ENCODE measurements at places on chromosomes 11 and 22. TPM values are rescaled to one million over a fixed set of nuclear protein-coding genes. Genes with fewer than 3 reads are reported as not detected.

DNA sequence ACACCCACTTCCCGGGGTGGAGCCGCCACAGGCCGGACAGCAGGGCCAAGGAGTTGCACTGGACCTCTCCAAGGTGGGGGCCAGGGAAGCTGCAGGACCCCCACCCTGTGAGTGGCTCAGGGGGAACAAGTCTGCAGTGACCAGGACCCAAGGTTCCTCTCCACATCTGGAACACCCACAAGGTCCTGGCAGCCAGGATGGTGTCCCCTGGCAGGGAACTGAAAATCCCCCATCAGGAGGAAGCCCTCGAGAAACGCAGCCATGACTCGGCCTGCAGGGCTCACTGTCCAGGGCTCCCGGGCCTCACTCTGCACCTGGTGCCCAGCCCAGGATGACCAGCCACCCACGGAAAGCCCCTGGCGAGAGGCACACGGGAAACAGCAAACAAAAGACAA is 11.5 kb downstream of the RNH1 start:
- DNase-seq = no peak

DNA sequence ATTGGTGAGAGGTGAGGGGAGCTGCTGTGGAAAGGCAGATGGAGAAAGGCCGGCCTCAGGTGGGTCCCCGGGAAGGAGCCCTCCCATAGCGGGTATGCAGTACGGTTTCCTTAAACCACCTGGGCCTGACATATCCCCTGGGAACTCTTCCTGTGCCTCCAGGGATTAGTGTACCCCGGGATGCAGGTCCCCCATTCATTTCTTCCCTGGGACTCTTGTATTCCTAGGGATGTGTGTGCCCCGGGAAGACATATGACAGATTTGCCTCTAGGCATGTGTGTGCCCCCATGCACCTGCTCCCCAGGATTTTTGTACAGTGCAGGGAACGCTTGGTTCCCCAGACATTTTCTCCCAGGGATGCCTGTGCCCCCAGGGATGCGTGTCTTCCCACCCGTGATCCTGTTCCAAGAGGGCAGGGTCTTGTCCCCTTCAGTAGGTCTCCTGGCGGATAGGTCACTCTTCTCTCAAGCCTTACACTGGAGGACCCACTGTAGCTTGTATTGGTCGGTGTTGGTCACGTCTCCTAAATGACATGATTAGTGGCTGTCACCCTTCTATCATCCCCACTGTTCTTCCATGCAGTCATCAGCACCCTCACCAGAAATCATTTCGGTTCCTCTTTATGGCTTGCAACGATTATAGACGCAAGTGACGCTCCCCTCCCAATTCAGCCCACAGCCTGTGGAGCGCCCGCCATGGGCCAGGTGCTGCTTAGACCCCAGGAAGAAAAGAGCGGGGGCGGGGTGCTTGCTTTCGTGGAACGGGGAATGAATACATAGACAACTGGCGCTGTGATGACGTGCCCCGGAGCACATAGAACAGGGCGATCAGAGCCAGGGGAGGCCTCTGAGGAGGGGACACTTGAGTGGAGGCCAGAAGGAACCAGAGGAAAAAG is 1.3 kb downstream of the PARVB start:
- DNase-seq = no peak

- DNase-seq = no peak
Measured at GRCh38 chr11:113446112-113446511, 29.1 kb downstream of the DRD2 start.

DNA sequence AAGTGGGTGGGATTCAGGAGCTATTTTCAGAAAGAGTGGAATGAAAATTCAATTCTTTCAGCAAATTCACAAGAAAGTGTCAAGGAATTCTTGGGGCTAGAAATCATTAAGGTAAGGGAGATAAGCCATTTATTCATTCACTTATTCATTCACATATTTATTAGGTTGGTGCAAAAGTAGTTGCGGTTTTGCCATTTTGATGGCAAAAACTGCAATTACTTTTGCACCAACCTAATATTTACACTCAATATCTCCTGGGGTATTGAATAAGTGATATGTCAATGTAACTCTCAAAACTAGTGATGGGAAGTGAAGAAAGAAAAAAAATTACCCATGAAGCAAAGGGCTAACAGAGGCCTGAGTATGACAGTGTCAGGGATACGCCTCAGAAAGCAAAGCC is at the start of gene OR10W1:
TSS of gene OR10W1 (minus strand) at position 119 of the 400 bp plus-strand sequence. CDS start 402 bp downstream, outside the sequence.
- DNase-seq = no peak

TSPAN18 gene
- 117 TPM for total RNA-seq

DNA sequence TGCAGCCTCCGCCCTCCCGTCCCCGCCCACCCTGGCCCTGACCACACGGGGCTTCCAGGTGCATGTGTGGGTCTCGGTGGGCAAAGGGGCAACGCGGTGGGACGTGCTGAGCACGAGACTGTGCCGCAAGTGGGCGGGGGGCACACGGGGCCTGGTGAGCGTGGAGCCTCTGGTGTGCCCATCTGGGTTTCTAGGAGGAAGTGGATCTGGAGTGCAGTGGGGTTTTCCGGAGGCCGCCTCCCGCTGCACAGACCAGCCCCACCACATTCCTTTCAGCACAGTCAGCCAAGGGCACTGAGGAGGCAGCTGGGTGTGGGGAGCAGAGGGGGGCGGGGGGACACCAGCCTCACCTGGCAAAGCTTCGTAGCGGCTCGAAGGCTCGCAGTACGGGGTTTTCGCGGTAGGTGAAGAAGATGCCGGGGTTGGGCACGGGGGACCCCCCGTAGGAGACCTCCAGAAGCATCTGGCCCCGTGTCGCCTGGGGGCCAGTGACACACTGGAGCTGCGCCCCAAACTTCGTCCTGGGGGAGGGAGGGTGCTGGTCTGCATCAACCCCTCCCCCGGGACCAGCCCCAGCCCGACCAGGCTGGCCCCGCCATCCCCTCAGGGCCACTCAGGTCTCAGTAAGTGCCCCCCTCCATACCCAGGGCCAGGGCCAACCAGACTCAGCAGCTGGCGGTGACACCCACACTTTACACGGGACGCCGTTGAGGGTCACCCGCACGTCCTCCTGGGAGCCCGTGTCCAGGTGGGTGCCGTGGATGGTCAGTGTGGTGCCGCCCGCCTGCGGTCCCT is 12.4 kb upstream of the MAPK11 start:
- DNase-seq = no peak

- DNase-seq = no peak
Measured at GRCh38 chr22:20951151-20951931, 15.7 kb upstream of the AIFM3 start.

GRCh38 chr11:72001834-72002591 is 3.3 kb downstream of the IL18BP start:
- DNase-seq = no peak

GRCh38 chr11:803770-804598 is 1.0 kb downstream of the PIDD1 start:
- DNase-seq = no peak

KCNJ5 gene
- not detected for total RNA-seq

ANGPTL5 gene
- not detected for total RNA-seq

DNA sequence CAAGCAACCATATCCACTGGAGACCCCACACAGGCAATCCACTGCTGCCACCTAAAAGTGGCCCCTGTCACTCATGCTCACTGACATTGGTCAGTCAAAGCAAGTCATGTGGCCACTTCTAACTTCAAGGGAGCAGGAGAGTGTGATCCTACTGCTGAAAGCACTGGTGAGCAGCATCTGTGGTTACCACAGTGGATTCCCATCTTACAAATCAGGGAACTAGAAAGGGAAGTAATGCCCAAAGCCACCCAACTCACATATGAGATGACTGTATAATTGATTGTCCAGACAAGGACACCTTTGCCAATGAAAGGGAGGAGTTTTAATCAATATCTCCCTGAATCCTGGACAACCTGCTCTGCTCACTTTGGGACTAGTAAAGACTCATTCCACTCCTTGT is 17.7 kb downstream of the RCN1 start:
- DNase-seq = no peak

- no peak for DNase-seq
Measured at GRCh38 chr11:103947546-103947919, 88.9 kb upstream of the DDI1 start.

ISX gene
- not detected for total RNA-seq

ANO1 gene
- 72.6 TPM for total RNA-seq

DNA sequence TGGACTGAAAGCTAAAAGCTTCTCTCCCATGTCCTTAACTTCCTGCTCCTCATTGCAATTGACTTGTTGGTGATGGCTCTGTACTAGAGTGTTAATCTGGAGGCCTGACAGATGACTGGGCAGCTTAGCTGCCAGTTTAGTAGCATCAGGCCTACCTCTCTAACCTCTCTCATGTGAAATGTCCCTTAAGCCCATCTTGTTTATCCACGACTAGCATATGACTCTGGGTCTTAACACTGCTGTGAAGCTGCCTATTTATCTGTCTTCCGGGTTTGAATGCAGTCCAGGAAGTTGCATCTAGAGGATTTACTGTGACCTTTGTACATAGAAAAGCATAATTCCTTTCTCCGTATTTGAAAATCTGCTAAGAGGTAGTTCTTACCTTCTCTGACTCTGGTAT is 85.3 kb upstream of the HORMAD2 start:
- no peak for DNase-seq
